ENCODE measurements at places on chromosomes 5 and 9. TPM values are rescaled to one million over a fixed set of nuclear protein-coding genes. Genes with fewer than 3 reads are reported as not detected.
A peak's percentile ranks its signal among the peaks of the same experiment; 100 is the strongest.

The PAPPA gene
- not detected for total RNA-seq

- DNase-seq, result no peak
Observed at GRCh38 chr5:31855134-31856040, 216.5 kb downstream of the PDZD2 start.

The C5orf58 gene
- not detected for total RNA-seq

The TMEM174 gene
- not detected for total RNA-seq

GRCh38 chr9:131590449-131590848 lies 45.1 kb downstream of the PRRT1B start:
- DNase-seq, result peak; percentile 11

The SLC27A6 gene
- not detected for total RNA-seq

GRCh38 chr5:27041372-27041771 lies 3.0 kb upstream of the CDH9 start:
- DNase-seq, result no peak

The CCL19 gene
- not detected for total RNA-seq

GRCh38 chr5:113378514-113378913 lies 56.3 kb downstream of the TSSK1B start:
- no peak for DNase-seq

DNA sequence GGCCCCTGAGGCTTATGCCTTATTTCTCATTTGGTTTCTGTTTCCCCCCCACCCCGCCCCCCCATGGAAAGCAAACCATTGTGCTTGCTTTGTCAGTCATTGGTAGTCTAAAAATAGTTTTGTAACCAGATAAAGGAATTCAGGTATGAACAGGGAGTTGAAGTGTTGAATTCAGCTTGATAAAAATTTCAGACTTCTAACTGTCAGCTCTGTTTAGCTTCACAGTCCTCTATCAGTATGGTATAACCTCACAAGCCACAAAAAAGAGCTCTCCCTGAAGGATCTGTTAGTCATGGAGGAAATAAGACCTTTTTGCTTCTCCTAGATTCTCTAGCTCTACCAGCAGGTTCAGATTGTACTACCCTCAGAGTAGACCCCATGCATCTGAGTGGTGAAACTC lies 378.1 kb downstream of the TMEM38B start:
- no peak for DNase-seq

The CKMT2 gene
- total RNA-seq, result not detected

The NOXA1 gene
- 5.6 TPM for total RNA-seq

DNA sequence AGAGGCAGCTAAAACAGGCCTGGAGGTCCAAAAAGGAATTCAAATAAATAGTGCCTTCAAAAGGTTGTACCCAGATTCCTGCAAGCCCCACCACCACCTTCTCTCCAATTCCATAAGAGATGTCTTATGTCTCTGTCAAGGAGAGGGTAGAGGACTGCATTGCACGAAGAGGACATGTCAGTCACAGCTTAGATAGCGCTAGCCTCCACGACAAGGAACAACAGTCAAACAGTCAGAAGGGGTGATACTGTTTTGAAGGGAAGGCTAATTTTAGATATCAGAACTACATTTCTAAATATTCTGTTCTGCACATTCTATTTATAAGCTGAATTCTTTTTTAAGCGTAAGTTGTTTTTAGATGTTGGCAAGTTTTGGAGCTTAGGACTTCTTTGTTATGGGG lies 34.2 kb downstream of the PLAC8L1 start:
- DNase-seq, result no peak

GRCh38 chr9:134291452-134291881 lies 34.8 kb upstream of the RXRA start:
- no peak for DNase-seq

GRCh38 chr5:17218353-17219005 lies 1.0 kb downstream of the BASP1 start:
- DNase-seq, result no peak

GRCh38 chr9:19156805-19157204 lies 29.5 kb upstream of the PLIN2 start:
- no peak for DNase-seq

- DNase-seq, result no peak
Observed at GRCh38 chr9:79562749-79563386, 8.9 kb upstream of the TLE4 start.

GRCh38 chr9:74876382-74876949 lies 11.3 kb downstream of the TRPM6 start:
- DNase-seq, result no peak

The PCDHAC1 gene
- not detected for total RNA-seq

- peak; percentile 61 for DNase-seq
Observed at GRCh38 chr5:54518146-54518817, 723 bp downstream of the SNX18 start.

The ST8SIA4 gene
- total RNA-seq, result 28.7 TPM

GRCh38 chr5:102857076-102857818 lies 102.1 kb downstream of the PAM start:
- DNase-seq, result peak; percentile 23

DNA sequence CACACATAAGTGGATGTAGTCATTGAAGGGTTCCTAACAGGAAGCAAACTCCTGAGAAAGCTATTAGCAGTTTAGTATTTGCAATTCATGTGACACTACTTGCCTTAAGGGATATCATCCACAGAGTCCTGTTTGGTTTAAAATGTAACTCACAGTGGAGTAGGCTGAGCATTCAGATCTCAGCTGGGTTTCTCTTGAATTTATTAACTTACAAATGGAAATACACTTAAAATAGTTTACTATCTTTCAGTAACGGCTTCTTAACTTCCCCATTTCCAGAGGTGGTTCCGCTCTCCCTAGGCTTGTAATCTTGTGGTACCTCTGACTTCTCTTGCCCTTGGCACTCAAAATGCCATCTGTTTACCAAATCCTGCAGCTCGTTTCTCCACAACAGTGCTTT lies 660.7 kb upstream of the ADAMTS16 start:
- no peak for DNase-seq

GRCh38 chr9:135973277-135974219 lies 12.4 kb upstream of the UBAC1 start:
- DNase-seq, result no peak

- peak; percentile 20 for DNase-seq
Observed at GRCh38 chr9:98807814-98808195, 335 bp downstream of the GALNT12 start.

DNA sequence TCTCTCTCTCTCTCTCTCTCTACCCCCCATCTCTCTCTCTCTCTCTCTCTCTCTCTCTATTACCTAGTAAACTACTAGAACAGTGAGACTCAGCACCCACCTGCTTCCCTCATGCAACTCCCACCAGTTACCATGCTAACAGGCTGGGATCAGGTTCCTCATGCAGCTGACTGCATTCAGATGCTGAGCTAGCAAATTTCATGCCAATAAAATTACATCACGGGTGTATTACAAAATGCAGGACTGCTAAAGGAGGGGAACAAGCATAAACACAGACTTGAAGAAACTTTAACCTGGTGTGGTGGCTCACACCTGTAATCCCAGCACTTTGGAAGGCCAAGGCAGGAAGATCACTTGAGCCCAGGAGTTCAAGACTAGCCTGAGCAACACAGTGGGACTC lies 76.0 kb downstream of the CEMIP2 start:
- DNase-seq, result no peak

- DNase-seq, result no peak
Observed at GRCh38 chr9:130979591-130980385, 29.2 kb upstream of the LAMC3 start.

The QSOX2 gene
- 14.8 TPM for total RNA-seq

The SLC30A5 gene
- total RNA-seq, result 50.2 TPM

The MLANA gene
- total RNA-seq, result not detected

- DNase-seq, result no peak
Observed at GRCh38 chr9:88237991-88238571, 99.8 kb upstream of the SPATA31C2 start.

The CMYA5 gene
- total RNA-seq, result 0.20 TPM

The COL27A1 gene
- total RNA-seq, result 1.3 TPM

GRCh38 chr5:170220191-170220590 lies 12.6 kb upstream of the C5orf58 start:
- DNase-seq, result no peak

DNA sequence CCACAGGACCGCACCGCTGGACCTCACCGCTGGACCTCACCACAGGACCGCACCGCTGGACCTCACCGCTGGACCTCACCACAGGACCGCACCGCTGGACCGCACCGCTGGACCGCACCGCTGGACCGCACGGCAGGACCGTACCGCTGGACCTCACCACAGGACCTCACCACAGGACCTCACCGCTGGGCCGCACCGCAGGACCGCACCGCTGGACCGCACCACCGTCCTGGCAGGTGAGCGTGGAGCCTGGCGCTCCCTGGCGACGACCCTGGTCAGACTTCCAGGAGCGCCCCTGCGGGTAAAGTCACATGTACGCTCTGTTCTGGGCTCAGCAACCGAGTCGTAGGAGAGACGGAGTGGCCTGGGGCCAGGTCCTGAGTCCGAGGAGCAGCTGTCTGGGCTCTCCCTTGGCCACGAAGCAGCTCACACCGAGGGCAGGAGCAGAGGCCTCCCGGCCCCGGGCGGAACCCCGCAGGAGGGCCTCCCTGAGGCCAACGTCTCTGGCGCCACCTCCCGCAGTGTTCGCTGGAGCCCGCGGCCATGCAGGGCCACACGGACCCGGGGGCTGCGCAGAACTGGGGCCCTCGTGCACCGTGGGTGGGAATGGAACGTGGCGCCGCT lies 30.5 kb downstream of the MRPL36 start:
- no peak for DNase-seq

The NUTM2F gene
- total RNA-seq, result not detected

DNA sequence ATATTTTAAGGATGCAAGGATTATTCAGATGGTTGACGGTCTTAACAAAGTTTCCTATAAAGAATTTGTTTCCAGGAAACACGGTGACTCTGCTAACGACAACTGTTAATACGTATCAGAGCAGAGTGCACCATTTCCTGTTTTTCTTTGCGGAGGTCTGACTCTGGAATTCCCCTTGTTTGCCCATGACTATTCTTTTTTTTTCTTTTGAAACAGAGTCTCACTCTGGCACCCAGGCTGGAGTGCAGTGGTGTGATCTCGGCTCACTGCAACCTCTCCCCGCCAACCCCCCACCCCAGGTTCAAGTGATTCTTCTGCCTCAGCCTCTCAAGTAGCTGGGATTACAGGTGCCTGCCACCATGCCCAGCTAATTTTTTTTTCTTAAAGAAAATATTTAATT lies 115.9 kb downstream of the CDC42SE2 start:
- peak; percentile 88 for DNase-seq
